ENCODE measurements at places on chromosomes 5 and 9.

GRCh38 chr5:56688402-56688801, 126.9 kb upstream of the MAP3K1 start:
- DNase-seq: no peak

DNA sequence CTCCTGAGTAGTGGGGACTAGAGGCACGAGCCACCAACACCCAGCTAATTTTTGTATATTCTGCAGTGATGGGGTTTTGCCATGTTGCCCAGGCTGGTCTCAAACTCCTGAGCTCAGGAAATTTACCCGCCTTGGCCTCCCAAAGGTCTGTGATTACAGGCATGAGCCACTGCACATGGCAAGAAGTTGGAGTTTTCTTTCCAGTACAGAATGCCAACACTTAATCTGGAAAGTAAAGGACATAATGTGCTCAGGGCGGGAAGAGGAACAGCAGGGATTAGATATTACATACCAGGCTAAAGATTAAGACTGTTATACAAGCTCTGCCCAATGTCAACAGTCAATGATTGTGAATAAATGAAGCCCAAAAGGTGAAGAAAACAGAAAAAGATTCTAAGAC, 47.2 kb upstream of the AGXT2 start:
- DNase-seq: no peak

- no peak for DNase-seq
Measured at GRCh38 chr5:73917433-73917832, 291.4 kb downstream of the ARHGEF28 start.

- DNase-seq: no peak
Measured at GRCh38 chr9:112817860-112818203, 67.3 kb downstream of the SNX30 start.

- no peak for DNase-seq
Measured at GRCh38 chr5:158115468-158115867, 256.5 kb upstream of the CLINT1 start.

DNA sequence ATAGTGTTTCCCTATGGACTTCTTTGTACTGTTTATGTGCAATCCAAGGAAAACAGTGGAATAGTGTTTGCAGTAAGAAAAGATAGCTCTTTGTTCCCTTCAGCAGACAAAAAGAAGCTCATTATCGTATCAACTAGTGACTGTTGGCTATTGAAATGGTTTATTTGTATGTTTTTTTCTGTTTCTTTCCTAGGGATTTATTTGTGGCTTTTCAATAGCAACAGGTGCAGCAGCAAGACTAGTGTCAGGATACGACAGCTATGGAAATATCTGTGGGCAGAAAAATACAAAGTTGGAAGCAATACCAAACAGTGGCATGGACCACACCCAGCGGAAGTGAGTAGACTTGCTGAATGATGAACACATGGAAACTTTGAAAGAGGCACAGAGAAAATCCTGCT, 65.1 kb downstream of the SLC44A1 start:
- no peak for DNase-seq

- DNase-seq: no peak
Measured at GRCh38 chr5:154753792-154754191, 1.4 kb upstream of the LARP1 start.

DNA sequence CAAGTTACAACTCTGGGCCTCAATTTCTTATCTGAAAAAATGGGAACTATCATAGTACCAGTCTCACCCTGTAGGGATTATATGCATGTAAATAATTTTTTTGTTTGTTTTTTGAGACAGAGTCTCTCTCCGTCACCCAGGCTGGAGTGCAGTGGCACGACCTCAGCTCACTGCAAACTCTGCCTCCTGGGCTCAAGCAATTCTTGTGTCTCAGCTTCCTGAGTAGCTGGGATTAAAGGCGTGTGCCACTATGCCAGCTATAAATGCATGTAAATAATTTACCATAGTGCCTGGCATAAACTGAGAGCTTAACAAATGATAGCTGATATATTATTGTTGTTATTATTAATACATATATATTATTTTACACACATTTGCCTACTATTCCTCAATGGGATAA, 3.0 kb upstream of the ARHGAP26 start:
- no peak for DNase-seq

DNA sequence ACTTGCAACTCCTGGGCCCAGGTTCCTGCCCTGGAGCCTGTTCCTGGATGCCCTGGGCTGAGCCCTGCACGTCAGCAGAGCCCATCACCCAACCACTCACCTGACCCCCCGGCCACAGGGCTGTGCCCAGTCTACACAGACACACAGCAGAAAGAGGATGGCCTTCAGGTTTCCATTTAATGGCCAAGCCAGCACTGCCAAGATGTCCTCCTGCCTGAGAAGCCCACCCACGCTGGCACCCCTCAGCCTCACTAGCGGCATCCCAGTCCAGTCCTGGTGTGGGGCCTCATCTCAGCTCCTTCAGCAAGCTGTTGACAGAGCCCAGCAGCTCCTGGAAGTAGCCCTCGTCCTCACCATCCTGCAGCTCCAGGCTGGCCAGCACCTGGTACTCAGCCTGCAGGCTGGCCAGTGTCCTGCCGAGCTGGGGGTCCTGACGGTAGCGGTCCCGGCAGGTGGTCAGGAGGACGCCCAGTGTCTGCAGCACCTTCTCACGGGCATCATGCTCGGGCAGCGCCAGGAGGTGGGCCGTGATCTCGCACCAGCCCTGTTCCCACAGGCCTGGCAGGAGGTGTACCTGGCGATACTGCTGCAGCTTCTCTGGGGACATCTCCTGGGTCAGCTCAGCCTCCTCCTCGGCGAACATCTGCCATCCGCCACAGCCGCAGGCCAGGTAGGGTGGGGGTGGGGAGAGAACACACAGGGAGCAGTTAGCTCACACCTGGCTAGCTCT, 71.9 kb upstream of the LRRTM2 start:
- DNase-seq: no peak

DNA sequence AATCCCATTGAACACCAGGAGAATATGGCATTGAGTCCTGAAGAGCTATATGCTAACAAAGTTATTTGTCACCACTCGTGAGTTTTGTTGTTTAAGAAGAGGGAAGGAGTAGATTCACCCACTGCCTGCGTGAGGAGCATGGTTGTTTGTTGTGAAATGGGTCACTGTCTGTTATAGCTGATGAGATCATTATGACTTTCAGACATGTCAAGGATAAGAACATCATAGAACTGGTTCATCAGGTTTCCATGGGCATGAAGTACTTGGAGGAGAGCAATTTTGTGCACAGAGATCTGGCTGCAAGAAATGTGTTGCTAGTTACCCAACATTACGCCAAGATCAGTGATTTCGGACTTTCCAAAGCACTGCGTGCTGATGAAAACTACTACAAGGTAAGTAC, 76.9 kb downstream of the SYK start:
- no peak for DNase-seq

- DNase-seq: no peak
Measured at GRCh38 chr9:37405764-37406380, 16.6 kb upstream of the GRHPR start.

GRCh38 chr9:113781381-113781780, 94.7 kb upstream of the ZNF618 start:
- no peak for DNase-seq

DNA sequence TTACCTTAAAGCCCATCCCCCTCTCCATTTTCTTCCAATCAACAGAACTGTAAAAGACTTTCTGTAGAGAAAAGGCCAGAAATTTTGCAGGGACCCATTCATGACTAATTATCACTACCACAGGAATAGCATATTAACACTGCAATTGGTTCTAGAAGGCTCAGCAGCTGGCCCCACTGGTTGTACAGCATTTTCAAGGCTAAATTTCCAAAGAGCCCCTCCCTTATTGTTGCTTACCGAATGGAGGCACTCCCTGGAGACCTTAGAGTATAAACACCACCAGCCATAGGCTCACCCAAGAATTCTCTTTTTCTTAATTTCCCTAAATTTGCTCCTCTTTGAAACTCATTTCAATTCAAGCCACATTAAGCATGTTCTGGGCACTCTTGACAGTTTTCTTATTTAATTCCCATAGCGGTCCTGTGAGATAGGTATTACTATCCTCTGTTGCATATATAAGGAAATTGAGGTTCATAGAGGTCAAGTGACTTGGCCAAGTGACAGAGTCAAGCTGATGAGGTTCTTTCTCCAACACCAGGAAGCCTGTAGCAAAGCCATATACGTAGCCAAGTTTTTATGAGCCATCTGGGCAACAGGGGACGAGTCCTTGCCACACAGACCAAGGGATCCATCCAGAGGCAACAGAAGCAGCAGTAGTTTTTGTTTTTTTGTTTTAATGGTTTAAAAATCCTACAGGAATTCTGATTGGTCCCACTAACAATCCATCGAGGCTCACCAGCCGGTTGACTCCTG, 83.9 kb upstream of the NR5A1 start:
- DNase-seq: no peak

- no peak for DNase-seq
Measured at GRCh38 chr5:93385655-93386054, 195.4 kb downstream of the NR2F1-AS1 start.

GRCh38 chr5:39452846-39453245, 28.1 kb upstream of the DAB2 start:
- no peak for DNase-seq

GRCh38 chr9:16039988-16040761, 487.3 kb downstream of the CCDC171 start:
- DNase-seq: no peak

DNA sequence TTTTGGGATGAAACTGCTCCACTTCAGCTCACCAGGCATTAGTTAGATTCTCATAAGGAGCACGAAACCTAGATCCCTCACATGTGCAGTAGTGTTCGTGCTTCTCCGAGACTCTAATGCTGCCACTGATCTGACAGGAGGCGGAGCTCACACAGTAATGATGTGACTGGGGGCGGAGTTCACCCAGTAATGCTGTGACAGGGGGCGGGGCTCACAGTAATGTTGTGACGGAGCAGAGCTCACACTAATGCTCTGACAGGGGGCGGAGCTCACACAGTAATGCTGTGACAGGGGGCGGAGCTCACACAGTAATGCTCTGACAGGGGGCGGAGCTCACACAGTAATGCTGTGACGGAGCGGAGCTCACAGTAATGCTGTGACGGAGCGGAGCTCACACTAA, 27.1 kb upstream of the LRRC14B start:
- DNase-seq: no peak

DNA sequence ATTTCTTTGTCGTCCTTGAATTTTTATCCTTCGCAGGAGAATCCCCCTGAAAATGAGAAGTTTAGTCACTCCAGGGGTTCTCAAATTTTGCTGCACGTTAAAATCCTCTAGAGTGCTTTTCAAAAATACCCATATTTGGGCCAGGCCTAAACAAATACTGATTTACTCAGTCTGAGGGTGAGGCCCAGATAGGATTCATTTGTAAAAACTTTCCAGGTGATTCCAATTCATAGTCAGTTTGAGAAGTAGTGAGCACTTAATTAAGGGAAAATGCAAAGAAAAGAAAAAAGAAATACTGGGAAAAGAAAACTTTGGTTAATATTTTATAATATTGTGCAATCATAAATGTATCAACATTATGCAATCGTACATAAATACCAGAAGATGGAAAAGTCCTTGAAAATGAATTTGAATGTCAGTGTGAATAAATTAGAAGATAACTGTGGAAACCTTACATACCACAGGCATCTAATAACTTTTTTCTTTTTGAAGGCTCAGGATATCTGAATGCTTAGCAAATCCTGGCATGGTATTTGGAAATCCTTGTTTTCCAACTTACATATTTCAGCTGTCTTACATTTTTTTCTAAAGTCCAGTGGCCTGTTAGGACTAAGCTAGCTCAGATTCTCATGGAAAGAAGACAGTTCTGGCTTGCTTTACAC, 116.5 kb upstream of the DAPK1 start:
- DNase-seq: no peak

DNA sequence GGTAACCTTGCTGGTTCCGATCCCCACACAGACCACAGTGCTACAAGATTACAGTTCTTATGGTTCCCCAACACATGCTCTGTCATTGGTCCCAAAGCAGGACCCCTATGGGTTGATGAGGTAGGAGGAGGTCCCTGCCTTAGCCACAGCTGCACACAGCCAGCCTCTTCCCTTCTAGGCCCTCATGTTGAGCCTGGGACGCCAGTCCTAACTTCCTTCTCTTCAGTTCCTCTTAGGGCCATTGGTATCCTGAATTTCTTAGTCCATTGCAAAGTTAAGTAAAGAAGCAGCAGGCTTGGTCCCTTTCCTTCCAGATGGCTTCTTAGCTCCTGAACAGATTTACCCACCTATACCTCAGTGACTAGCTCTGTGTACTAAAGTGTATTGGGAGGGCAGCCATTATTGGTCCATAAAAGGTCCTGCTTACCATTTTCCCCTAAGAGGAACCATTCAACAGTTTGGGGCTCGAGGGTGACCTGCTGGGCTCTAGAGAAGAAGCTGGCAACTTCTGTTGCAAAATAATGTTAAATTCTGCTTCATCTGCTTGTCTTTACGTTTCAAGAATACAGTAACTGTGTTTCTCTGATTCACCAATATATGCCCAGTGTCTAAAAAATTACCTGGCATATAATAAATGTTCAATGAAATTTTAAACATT, 50.2 kb downstream of the PDCD1LG2 start:
- DNase-seq: no peak

DNA sequence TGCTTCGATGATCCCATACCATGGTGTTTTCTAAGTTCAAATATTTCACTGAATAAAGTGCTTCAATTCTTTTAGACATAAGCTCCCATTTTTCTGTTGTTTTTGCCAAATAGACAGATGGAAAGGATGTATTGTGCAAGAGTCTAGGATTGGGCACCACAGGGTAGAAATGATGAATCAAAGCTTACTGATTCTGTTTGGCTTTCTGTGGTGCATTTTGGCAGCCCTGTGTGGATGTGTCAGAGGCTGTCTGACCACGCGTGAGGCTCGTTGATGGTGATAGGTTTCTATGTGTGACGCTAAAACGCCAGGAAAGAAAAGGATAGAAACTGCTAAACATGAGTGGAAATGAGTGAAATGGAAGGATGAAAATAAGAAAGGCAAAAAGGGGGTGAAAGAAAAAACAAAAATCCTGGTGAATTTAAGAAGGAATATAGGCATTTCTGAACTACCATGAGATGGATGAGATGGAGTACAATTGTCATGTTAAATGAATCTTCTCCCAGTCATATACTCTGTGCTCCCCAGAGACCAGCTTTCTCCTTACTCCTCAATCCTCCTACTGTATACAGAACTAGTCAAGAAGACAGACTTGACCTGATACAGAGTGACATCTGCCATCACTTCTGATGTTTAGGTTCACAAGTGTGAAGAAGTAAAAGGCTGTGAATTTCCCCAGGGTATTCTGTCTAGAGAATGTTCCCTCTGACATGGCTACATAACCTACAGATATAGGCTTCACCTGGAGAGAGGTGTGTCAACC, 54.4 kb downstream of the ANKH start:
- DNase-seq: no peak

- DNase-seq: no peak
Measured at GRCh38 chr9:15505921-15506320, 4.8 kb downstream of the PSIP1 start.

GRCh38 chr9:26228273-26228672, 550.0 kb upstream of the TUSC1 start:
- DNase-seq: no peak

GRCh38 chr9:135641745-135642144, 2.4 kb upstream of the GLT6D1 start:
- DNase-seq: no peak
